ENCODE measurements at places on chromosomes 12 and 14.

GRCh38 chr14:101313268-101313667 lies 248.0 kb upstream of the DIO3 start:
- no peak for DNase-seq

DNA sequence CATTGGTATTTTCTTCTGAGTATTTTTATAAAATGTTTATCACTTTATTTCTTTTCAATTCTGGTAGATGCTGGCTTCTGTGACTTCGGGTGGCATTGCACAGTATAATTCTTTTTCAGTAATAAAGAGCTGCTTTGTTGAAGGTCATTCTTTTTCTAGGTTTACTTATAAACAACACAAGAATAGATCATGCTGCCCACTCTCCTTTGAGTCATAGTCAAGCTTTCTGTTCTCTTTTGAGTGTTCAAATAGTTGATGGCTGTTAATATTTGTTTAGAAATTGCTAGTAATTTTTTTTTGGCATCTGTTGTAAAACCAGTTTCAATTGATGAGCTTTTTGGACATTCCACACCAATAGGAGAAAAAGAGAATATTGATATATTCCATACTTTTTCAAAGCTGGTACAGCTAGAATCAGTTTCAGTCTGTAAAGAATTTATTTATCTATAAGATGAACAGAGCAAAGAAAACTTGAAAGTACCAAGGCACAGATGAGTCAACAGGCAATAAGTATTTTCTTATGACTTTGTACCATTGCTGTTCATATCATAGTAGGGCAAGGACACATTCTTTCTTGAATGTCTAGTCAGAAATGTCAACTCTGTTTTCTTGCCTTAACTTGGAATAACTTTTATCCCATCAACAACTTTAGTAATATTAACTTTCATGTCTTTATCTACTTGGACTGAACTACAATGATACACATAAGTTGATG lies 513.0 kb upstream of the SEL1L start:
- DNase-seq, result no peak

- no peak for DNase-seq
Observed at GRCh38 chr12:20716037-20716436, 20.9 kb downstream of the SLCO1C1 start.

GRCh38 chr12:119014368-119014767 lies 33.0 kb downstream of the SRRM4 start:
- DNase-seq, result no peak

GRCh38 chr12:90111791-90112580 lies 403.3 kb upstream of the ATP2B1 start:
- no peak for DNase-seq

DNA sequence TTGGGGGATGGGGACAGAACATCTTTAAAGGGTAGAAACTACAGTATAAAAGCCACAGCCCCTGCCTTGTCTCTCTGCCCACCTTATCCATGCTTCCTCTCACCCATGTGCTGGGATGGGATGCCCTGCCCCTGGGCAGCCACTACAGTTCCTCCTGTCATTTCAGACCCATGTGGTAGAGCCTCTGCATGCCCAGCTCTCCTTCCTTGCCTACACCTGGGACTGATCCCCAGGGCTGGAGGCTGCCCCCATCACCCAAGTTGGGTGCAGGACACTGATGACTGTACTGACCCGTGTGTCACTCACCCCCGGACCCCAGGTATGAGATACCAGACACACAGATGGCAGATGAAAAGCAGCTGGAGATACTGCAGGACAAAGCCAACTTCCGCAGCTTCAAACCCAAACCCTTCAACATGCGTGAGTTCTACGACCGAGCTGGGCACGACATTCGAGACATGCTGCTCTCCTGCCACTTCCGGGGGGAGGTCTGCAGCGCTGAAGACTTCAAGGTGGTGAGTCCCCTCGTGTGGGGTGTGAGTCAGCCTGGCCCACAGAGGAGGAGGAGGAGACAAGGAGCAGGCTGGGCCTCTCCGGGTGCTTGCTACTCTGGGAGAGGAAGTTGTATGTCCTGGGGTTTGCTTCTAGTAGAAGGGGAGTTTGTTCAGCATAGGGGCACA lies 2.2 kb downstream of the ASIC1 start:
- DNase-seq, result no peak

DNA sequence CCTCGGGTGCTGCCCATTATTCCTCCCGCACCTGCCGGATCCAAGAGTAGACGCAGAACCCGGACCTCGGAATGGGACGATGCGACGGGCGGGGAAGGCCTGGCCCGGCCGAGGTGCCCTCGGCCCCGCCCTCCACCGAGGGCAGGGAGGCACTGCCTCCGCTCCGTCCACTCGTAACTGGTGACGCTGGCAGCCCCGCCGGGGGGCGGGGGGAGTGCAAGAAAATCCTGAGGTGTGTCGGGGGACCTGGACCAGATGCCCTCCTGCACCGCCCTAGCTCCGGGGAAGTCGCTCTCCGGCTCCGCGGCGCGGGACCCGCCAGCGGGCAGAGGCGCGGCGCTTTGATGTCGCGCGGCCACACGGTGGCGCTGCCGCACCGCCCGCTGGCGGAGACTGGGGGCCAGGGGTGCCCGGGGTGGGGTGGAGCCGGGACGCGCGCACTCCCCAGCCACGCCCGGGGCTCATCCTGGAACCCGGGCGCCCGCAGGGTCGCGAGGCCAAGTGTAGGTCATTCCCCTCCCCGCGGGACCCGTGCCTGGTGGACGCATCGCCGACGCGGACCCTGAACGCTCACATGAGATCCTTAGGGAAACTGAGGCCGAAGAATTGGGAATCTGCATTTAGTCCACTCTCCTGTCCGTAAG lies 202.8 kb downstream of the TTC8 start:
- peak; percentile 18 for DNase-seq

DNA sequence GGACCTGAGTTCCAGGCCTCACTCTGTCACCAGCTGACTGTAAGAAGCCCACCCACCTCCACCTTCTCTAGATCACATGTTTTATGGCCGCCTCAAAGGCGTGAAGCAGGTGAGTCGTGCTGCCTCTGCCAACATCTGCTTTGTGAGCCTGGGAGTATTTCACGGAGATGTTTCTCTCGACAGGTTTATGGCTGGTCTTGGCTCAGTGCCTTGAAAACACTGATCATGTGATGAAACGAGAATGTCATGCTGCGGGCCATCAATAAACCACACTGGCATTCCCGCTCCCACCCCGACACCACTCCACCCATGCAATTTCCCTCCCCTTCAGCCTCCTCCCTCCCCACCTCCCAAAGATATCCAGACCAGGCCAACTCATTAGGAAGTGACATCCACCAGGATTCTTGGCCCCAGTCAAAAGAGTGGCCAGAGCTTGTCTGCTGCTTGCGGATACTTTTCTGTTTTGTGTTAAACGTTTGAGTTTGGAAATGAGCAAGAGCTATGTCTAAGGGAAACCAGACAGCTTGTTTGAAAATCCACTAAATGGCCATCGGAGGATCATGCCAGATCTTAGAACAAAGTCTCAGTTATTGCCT lies 53.8 kb upstream of the NTF3 start:
- peak; percentile 56 for DNase-seq

DNA sequence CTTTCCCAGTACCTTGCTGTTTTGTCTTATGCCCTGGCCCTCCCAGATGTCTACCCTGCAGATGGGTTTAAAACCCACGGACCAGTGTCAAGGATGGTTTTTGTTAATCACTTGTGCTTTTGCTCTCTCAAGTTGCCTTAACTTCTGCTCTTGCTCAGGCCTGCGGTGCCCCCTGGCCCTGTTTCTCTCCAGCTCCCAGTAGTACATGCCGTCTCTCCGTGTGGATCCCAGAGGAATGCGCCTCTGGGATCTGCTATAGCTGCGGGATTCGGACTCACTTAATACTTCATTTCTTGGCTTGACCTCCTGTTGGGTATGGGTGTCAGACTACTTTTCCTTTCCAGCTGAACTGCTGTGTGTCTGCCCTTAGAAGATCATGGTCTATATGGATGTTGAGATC lies 14.5 kb downstream of the PLEKHG3 start:
- DNase-seq, result no peak

GRCh38 chr14:64708148-64709004 lies 4.2 kb downstream of the PLEKHG3 start:
- no peak for DNase-seq

DNA sequence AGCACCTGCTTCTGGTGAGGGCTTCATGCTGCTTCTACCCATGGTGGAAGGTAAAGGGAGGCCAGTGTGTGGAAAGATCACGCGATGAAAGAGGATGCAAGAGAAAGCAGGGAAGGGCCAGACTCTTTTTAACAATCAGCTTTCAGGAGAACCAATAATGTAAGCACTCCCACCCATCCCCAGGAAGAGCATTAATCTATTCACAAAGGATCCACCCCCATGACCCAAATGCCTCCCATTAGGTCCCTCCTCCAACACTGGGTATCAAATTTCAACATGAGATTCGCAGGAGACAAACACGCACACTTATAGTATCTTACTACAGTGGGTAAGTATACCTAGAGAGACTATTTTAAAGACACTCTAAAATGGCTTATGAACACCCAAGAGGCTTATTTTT lies 80.5 kb upstream of the TMCC3 start:
- no peak for DNase-seq

DNA sequence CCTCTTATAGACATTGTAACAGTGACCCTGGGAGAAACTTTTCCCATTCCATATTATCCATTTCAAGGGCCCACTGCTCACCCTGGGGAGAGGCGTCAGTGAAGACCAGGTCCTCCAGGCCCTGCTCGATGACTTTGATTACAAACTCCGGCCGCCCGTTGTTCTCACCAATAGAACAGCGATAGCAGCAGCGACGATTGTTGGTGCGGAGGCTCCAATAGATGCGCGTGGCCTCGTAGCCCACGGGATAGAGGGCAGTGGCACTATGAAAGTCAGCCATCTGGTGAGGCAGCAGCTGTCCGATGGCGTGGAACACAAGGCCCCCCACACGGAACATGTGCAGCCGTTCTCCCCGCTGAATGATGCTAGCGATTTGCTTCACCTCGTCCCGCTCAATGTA lies 7.5 kb upstream of the PRKAG1 start:
- no peak for DNase-seq

- DNase-seq, result peak; percentile 66
Observed at GRCh38 chr14:64294672-64295413, 672 bp upstream of the ESR2 start.

GRCh38 chr14:65506801-65507200 lies 94.3 kb downstream of the FUT8 start:
- peak; percentile 66 for DNase-seq

- DNase-seq, result peak; percentile 1
Observed at GRCh38 chr12:131613678-131614077, 97.2 kb upstream of the SFSWAP start.

GRCh38 chr12:52155048-52155868 lies 36.6 kb downstream of the KRT80 start:
- DNase-seq, result no peak

- DNase-seq, result no peak
Observed at GRCh38 chr14:59328454-59328853, 136.7 kb downstream of the GPR135 start.

DNA sequence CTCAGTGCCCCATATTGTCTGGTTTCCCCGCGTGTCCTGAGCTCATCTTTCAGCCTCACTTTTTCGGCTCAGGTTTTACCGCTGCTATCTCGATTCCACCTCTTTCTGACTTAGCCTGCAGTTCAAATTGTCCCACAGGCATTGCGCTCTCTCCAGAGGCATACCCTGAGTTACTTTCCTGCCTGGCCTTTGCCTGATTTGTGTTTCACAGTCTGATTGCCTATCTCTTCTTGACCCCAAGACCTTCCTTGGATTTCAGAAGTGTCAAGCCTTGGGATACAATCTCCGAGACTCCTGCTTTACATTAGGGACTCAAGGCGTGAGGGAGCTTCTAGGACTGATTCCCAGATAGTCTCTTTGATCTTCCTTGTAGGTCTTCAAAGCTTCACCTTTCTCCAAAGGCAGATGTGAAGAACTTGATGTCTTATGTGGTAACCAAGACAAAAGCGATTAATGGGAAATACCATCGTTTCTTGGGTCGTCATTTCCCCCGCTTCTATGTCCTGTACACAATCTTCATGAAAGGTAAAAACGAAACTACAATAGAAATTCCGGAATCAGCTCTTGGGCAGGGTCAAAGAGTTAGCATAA lies 629 bp downstream of the LETMD1 start:
- DNase-seq, result no peak

- DNase-seq, result no peak
Observed at GRCh38 chr12:103955811-103956508, 9.7 kb upstream of the TDG start.

DNA sequence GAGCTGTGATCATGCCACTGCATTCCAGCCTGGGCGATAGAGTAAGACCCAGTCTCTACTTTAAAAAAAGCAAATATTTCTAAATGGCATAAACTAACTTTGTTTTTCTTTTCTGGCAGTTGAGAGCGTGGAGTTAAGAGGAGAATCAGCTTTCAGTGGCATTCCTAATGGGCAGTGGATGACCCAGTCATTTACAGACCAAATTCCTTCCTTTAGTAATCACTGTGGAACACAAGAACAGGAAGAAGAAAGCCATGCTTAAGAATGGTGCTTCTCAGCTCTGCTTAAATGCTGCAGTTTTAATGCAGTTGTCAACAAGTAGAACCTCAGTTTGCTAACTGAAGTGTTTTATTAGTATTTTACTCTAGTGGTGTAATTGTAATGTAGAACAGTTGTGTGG lies 21.2 kb downstream of the TDG start:
- no peak for DNase-seq

- no peak for DNase-seq
Observed at GRCh38 chr12:47286676-47287075, 206.9 kb upstream of the AMIGO2 start.

- no peak for DNase-seq
Observed at GRCh38 chr14:73842201-73842600, 9.4 kb upstream of the PTGR2 start.

- no peak for DNase-seq
Observed at GRCh38 chr12:121581686-121582429, 1.0 kb upstream of the KDM2B start.

GRCh38 chr14:102734436-102734835 lies 42.8 kb upstream of the TRAF3 start:
- DNase-seq, result no peak

DNA sequence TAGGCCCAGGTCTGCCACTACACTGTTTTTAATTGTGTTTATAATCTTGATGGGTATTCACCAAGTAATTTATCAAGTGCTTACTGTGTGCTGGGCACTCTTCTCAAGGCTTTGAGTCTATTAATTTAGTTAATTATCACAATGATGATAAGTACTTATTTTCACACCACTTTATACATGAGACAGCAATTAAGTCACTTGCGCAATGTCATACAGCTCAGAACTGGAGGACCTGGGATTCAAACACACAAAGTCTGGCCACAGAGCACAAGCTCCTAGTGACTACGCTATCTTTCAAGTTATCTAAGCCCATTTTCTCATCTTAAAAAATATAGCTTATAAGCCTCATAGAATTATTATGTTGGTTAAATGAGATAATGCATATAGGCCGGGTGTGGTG lies 85.0 kb downstream of the LLPH start:
- no peak for DNase-seq

DNA sequence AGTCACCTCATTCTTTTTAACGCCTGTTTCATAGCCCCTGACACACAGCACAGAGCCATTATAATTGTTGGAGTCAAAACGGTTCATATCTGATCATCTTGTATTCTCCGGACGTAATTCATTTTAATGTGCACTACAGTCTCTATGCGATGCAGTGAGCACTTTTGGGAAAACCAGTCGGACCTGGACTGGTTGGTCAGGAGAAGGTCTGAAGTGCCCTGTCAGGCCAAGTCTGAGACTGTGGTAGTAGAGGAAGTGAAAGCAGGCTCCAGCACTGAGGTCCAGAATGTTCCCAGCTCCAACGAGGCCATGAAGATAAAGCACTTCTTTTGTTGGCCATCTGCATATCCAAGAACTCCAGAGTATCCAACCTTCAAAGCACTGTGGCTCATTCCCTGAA lies 117.1 kb upstream of the NCOR2 start:
- no peak for DNase-seq

- no peak for DNase-seq
Observed at GRCh38 chr12:38544330-38545066, 227.9 kb downstream of the ALG10B start.

GRCh38 chr14:21534576-21534975 lies 8.4 kb upstream of the SALL2 start:
- DNase-seq, result no peak
